Activated T-cell treated with anti-CD3 and anti-CD28 coated beads for 4 hours (primary cell): ENCODE measurements at places on chromosomes 7 and 10.

- DNase-seq: no peak
Measured at GRCh38 chr7:131504157-131504899, 52.1 kb downstream of the PODXL start.

GRCh38 chr10:71742301-71743088, 22.9 kb upstream of the C10orf105 start:
- DNase-seq: no peak

DNA sequence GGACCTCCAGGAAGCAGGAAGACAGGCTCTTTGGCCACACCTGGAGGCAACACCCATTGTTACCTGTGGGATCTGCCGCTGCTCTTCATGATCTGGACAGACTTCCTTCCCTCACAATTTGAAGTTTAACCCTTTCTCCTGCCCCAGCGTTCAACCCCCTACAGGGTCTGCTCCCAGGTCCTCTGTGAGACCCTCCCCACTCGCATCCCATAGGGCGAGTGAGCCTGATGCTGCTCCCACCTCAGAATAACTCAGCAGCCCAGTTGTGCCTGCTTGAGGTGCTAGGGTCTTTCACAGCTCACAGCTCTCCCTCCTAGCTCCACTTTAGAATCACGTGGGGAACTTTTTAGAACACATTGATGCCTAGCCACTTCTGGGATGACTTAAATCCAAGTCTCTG, 61.8 kb upstream of the C10orf90 start:
- no peak for DNase-seq

DNA sequence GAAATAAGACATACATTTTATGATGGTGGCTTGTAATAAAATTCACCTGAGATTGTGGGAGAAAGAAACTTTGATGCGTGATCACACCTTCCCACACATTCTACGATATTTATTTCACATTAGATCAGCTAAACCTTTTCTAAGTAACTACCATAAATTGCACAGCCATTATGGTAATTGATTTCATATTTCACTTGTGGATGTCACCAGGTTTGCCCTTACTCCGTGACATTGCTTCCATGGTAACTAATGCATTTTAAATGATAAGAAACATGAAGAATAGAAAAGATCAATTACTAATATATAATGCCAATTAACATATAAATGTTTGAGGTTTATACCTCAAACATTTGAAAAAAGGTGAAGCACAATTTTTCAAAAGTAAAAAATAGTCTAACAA, 35.8 kb upstream of the SMIM30 start:
- no peak for DNase-seq

DNA sequence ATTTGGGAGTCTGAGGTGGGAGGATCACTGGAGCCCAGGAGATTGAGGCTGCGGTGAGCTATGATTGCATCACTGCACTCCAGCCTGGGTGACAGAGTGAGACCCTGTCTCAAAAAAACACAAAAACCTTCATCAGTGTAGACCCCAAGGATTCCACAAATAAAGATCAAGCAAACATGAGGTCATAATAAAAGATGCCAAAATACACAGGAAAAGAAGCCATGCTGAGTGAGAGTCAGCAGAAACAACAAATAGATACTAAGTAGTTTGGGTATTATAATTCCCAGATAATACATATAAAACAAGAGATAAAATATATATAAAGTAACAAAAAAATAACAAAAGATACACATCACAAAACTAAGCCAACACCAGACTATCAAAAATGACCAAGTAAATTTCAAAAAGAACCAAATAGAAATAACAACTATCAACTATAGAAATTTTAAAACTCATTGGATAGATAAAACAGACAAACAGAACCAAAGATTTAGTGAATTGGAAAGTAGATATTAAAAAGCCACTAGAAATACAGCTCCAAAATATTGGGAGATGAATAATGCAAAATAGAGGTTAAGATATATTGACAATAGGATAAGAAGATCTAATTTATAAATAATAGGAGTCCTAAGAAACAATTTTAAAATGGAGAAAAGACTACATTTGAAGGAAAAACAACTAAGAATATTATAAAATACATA, 48.9 kb upstream of the FHIP2A start:
- no peak for DNase-seq

GRCh38 chr7:82445271-82445670, 1.7 kb upstream of the CACNA2D1 start:
- DNase-seq: no peak

GRCh38 chr7:51118628-51119027, 198.0 kb downstream of the COBL start:
- no peak for DNase-seq

GRCh38 chr10:131882151-131882550, 18.7 kb upstream of the PPP2R2D start:
- DNase-seq: no peak

GRCh38 chr10:18647151-18647550, 4.2 kb downstream of the NSUN6 start:
- DNase-seq: no peak

DNA sequence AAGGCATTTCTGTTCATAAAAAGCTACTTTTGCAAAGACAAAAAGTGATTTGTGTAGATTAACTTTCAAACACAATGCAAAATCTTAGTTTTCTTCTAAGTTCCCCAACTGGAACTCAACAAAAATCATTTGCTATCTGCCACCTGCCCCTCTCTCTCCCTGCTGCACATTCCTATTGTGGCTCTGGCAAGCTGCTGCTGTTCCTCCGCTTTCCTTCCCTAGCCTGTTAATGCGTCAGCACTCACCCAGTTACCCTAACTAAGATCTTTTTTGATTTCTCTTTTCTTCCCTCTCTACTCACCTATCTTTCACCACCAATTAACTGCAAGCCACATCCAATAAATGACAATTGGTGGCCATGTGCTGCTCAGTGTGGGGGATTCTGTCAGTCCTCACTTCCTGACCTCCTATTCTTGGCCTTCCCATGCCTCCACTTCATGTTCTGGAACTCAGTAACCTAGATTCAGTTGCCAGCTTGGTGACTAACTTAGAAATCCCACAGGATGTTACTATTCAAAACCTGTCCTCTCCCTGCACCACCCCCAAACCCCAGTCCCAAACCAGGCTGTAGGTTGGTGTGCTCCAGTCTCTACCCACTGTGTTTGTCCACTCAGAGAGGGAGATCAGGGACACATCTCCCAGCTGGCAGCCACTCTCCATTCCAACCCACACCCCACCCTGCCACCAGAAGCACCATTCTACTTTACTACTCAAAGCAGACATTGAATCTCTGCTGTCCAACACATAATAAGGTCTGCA, 140.2 kb upstream of the CTTNBP2 start:
- DNase-seq: no peak

DNA sequence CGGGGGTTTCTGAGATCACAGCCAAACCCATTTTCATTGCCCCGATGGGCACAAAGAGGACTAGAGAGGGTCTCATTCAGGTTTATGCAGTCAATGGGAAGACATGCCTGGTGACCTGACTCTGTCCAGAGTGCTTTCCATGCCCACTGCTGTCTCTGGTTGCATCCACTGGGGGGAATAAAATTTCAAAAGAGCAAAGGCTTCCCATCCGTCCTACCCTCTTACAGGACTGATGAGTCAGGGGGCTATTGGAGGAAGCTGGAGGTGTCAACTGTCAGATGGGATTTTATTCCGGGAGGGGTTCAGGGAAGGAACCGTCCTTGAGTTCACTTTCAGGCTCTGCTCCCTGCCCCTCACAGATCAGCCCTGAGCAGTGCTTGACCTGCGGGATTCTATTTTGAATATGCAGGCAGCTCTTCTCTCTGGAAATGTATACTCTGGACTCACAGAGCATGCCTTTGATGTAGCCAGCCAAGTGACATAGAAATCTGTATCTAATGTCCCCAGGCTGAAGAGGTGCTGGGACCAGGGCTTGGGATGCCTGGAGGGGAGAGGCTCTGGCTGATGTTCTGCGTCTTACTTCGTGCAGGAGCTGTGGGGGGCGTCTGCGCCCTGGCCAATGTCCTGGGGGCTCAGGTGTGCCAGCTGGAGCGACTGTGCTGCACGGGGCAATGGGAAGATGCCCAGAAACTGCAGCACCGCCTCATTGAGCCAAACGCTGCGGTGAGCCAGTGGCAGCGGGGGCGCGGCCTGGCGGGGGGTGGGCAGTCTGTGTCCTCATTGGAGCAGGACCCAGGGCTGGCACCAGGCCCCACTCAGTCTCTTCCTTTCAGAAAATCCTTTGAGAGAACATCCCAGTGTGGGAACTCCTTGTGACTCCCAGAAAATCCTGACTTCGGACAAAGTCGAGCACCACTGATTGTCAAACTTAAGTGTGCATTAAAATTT, 12.0 kb downstream of the C10orf62 start:
- DNase-seq: no peak

GRCh38 chr10:95767884-95768556, 12.1 kb downstream of the ENTPD1 start:
- no peak for DNase-seq

DNA sequence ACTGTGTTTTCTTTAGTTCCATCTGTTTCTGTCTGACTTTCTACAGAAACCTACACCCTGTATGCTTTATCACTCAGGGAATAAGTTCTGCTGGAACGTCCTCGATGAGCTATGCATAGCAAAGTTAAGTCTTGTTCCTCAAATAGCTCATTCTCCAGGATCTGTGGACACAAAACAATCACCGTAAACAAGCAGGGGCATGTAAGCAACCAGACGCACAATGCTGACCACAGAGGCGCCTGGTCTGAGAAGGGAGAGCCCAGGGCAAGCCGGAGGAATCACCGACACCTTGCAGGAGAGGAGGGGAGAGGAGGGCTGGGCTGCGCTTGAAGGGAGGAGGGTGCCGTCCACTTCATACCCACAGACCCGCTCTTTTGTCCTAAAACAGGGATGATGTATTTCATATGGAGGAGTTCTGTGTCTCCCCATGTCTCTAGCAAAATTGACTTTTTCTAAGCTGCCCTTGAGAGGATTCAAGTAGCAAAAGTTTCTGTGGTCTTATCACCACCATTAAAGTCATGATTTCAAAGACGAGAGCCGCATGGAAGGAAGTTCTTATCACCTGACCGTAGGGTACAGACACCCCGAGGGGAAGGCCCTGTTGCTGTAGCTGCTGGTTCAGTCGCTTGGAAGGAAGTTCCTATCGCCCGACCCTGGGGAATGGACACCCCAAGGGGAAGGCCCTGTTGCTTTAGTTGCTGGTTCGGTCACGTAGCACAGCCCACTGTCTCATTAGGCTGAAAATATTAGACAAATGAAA, 14.3 kb downstream of the CALML3 start:
- DNase-seq: no peak

GRCh38 chr7:93779115-93779514, 111.4 kb downstream of the TFPI2 start:
- DNase-seq: no peak

- DNase-seq: no peak
Measured at GRCh38 chr10:91034494-91035159, 113.7 kb upstream of the ANKRD1 start.

DNA sequence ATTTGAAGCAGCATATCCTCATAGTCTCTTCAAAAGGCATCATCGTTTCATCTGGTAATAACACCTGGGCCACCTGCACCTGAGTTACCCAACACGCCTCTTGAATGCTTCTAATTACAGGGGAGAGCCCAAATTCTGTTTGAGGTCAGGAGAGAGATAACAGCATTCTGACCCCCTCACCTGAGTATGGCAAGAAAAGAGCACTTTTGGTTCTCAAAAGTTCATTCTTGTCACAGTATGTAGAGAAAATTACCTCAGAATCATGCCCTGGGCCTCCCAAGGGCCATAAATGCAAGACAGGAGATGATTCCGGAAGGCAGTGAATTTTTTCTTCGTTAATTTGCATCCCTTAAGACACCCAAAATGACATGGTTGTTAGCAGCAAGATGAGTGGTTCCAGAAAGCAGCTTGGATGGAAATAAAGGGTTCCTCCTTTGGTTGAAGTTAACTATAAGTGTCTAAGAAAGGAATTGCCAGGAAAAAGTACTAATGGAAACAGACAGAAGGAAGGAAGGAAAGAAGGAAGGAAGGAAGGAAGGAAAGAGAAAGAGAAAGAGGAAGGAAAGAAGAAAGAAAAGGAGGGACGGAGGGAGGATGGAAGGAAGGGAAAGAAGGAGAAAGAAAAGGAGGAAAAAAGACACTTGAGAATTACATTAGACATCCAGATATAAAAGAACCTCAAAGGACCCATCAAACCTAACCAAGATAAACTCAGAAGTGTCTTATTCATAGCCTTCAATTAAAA, 228.4 kb upstream of the RHOBTB1 start:
- DNase-seq: no peak

DNA sequence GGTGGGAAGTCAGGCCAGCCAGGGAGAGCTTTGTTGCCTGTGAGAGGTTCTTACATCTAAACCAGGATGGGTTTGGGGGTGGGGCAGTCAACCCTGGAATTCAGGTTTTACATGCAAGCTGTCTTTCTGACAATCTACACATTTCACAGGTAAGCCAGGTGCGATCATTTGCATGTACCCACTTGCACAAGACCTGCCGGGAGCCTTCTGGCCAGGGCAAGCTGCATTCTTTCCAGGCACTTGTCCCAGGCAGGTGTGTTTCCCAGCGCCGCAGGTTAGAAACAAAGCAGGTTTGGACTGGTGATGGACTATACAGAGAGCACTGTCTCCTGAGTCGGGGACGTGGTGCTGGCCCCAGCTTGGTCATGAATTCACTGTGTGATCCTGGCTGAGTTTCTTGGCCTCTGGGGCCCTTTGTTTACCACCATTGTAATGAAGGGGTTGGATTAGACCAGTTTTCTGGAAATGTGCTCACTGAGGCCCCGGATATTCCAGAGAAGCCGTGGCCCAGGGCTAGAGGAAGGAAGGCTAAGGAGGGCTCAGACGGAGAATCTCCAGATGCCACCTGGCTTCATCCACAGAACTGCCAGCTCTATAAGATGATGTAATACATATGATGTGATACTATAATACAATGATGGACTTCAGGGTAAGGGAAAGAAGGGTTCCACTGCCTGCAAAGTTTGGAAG, 205.2 kb upstream of the SVIL start:
- DNase-seq: no peak

DNA sequence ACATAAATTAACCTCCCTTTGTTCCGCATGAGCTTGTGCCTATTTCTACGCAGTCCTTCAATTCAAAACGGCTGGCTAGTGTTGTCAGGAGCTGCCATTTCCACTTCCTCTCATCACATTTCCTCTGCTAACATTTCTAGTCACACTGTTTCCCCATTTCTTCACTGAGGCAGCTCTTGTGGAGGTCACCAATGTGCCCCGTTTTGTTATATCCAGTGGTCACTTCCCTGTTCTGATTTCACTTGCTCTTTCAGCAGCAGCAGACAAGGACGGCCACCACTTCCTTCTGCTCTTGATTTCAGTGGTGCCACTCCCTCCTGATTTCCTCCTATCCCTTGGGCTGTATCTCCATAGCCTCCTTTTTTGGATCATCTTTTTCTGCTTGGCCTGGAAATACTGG, 64.8 kb upstream of the SEC61G start:
- DNase-seq: no peak

- no peak for DNase-seq
Measured at GRCh38 chr10:48610585-48611093, 5.8 kb upstream of the ARHGAP22 start.

- DNase-seq: no peak
Measured at GRCh38 chr7:114789871-114790311, 132.0 kb upstream of the MDFIC start.

DNA sequence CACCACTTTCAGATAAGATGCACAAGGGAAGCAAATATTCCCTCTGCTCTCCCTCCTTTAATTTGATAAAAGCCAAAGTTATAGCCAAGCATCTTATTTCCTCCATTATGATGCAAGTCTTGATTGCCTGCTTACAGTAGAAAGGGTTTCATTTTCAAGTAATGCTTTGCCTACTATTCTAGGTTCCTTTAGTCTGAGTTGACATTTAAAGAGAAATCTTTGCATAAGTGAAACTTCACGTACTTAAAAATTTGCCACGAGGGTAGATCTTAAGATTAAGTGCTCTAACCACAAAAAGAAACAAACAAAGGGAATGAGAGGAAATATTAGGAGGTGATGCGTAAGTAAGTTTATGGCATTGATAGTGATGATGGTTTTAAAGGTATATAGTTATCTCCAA, 78.1 kb upstream of the VWDE start:
- DNase-seq: no peak
